Stimulated activated CD4-positive, alpha-beta T cell treated with anti-CD3 and anti-CD28 coated beads, Interleukin-1b, Interleukin-23, amount 100 ng/mL, for 4 hours (primary cell): ENCODE measurements at places on chromosomes 6 and 20.

- no peak for DNase-seq
Observed at GRCh38 chr6:89977808-89978748, 83.8 kb downstream of the GJA10 start.

DNA sequence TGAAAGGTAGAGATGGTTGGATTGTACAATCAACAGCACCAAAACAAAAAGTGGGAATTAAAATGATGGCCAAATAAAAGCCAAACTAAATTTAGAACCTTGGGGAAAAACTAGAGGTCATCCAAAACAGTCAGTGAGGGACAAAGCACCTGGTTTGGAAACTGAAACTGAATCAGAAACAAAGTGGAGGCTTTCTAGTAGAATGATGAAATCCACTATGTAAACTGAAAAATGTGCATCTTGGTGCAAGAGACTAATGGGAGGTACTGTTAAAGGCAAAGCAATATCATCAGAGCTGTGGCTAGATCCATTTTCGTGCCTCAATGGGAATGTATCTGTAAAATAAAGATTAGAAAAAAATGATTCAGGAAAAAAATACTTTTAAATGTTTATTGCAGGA lies 380.0 kb upstream of the GJE1 start:
- DNase-seq, result no peak

- no peak for DNase-seq
Observed at GRCh38 chr6:100078509-100078908, 84.5 kb upstream of the MCHR2 start.

GRCh38 chr6:95917034-95917433 lies 98.7 kb upstream of the FUT9 start:
- no peak for DNase-seq

- no peak for DNase-seq
Observed at GRCh38 chr6:148711833-148712654, 34.8 kb upstream of the UST start.

- DNase-seq, result peak; percentile 30
Observed at GRCh38 chr20:36461600-36462439, 79.5 kb upstream of the MYL9 start.

- no peak for DNase-seq
Observed at GRCh38 chr6:17964633-17965032, 22.8 kb downstream of the KIF13A start.

- no peak for DNase-seq
Observed at GRCh38 chr6:139378882-139379341, 4.5 kb upstream of the CITED2 start.

DNA sequence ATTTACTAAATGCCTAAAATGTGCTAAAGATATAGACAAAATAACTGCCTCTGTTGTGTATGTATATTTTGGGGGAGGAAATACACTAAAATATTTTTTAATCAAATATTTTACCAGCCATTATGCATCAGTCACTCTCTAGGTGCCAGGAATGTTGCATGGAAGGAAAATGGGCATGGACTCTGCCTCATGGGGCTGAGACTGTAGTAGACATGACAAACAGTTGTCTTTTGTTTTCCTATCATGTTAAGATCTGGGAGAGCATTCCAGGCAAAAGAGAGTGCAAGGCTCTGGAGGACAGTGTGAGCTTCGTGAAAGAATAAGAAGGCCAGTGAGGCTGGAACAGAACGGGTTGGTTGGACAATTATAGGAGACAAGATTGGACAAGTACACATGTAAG lies 26.5 kb downstream of the HLA-DOB start:
- DNase-seq, result no peak

DNA sequence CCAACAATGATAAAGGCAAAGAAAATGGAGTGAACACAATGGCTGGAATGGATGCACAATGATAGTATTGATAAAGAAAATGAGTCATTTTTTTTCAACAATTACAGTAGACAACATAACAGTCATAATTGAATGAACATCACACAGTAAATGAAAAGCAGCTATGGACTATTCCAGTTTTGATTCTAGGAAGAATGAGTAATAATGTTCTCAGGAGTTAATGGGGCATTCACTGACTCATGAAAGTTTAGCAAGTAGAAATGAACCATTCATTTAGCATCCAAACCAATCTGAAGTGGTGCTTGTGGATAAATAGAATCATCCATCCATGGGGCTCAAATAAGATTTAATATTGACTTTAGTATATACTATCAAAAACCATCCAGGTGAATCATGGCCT lies 1029.5 kb upstream of the GJE1 start:
- DNase-seq, result no peak

DNA sequence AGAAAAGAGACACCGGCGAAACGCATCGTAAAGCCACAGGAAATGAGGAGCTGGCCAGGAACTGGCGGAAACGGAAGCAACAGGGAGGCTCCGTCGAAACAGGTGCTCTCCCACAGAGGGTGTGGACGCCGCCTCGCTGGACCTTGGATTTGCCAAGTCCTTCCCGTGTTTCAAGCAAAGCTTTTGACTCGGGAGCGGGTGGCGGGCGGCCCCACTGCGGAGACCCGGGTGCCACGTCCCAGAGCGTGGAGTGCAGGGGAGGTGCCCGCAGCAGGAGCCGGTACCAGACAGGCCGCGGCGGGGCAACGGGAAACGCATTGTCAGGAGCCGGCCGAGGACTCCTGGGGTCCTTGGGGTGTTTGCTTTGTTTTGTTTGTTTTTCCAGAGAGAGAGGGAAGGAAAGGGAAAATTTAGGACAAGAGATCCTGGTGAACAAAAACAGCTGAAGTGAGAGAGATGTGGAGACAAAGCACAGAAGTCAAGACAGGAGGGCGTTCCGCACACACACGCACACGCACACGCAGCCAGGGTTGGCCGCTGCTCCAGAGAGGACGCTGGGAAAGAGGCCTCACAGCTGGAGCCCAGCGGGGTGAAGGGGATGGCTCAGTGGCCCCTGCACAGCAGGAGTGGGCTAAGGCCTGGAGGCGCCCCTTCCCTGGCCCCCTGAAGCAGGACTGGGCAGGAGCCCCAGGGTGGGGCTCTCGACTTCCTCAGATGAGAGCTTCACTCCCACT lies 50.9 kb upstream of the CHRNA4 start:
- no peak for DNase-seq

- DNase-seq, result no peak
Observed at GRCh38 chr6:10417681-10418104, 2.8 kb upstream of the TFAP2A start.

- no peak for DNase-seq
Observed at GRCh38 chr20:13424174-13424833, 203.2 kb downstream of the ISM1 start.

- no peak for DNase-seq
Observed at GRCh38 chr20:44087857-44088120, 99.2 kb downstream of the JPH2 start.

DNA sequence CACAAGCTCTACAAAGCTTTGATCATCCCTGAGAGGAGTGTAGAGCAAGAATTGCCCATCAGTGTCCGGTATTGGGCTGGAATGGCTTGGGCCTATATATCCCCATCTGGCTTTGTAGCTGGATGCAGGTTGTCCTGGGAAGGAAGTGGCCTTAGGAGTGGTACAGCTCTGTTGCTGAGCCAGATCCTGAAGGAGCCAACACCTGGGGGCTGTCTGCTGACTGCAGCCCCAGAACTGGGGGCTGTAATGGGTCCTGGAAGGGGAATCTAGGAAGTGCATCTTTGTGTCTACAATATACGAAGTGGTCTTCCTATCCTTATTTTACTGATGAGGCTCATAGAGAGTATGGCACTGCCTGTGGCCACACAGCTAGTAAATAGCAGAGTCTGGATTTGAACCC lies 145.9 kb downstream of the CDC5L start:
- no peak for DNase-seq

GRCh38 chr6:77324866-77325265 lies 138.4 kb downstream of the HTR1B start:
- no peak for DNase-seq

GRCh38 chr6:93523365-93523764 lies 104.0 kb upstream of the EPHA7 start:
- DNase-seq, result no peak

DNA sequence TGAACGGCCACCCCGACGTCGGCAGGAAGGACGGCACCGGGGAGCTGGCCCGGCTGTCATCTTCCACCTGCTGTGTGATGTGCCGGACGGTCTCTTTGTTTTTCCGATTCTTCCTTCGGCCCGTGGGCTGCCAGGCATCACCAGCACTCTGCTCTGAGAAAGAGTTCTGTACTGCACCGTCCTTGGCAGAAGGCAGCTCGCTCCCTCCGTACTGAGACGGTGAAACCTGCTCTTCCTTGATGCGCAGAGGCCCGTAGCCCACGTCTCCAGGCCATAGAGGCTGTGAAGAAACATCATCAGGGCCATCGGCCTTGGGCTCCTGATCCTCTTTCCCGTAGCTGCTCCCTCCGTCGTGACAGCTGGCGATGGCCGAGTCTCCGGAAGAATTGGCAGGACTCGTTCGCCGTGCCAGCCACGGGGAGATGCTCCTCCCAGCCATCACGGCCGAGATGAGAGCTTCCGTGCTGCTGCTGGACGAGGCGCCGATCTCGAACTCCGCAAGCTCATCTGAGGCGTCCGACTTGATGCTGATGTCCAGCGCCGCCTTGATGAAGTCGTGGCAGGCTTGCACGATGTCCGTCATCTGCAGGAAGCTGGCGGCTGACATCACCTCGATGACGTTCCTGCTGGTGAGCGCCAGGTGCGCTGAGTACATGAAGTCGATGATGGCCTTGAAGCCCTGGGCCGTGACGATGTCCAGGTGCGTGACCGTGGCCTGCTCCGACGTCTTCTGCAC lies 41.1 kb downstream of the ZBTB46 start:
- DNase-seq, result no peak

- DNase-seq, result no peak
Observed at GRCh38 chr20:44646641-44647274, 4.7 kb downstream of the ADA start.

DNA sequence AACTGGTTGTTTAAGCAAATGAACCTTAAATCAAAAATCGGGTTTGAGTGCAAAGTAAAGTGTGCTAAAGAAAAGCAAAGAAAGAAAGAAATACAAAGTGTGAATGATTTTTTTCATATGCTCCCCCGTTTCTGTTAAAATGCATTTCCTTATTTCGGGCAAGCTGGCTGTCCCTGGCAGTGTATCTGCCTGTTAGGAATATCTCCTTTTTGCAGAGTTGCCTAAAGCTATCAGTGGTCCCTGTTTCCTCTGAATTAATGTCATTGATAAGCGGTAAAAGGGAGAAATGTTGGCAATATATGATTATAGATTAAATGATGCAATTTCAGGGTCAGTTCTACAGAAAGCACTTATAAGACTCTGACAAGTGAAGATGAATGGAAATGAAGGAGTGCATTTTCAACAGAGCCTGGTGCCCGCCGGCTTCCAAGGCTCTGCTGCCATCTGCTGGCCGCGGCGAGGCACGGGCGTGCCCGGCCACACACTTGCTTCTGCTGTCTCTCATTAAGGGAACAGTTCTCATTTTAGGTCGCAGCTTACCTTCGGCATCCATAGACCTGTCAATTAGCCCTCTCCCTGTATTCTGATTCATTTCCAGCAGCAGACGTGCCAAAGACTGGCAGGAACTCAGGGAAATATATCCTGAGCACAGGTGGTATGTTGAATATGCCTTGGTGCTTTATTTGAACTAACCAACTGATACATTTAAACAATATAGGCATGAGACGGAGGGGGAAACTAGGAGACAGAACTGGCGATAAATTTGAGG lies 381.9 kb downstream of the C6orf118 start:
- peak; percentile 15 for DNase-seq

GRCh38 chr6:136093835-136094234 lies 156.3 kb downstream of the MTFR2 start:
- DNase-seq, result no peak

DNA sequence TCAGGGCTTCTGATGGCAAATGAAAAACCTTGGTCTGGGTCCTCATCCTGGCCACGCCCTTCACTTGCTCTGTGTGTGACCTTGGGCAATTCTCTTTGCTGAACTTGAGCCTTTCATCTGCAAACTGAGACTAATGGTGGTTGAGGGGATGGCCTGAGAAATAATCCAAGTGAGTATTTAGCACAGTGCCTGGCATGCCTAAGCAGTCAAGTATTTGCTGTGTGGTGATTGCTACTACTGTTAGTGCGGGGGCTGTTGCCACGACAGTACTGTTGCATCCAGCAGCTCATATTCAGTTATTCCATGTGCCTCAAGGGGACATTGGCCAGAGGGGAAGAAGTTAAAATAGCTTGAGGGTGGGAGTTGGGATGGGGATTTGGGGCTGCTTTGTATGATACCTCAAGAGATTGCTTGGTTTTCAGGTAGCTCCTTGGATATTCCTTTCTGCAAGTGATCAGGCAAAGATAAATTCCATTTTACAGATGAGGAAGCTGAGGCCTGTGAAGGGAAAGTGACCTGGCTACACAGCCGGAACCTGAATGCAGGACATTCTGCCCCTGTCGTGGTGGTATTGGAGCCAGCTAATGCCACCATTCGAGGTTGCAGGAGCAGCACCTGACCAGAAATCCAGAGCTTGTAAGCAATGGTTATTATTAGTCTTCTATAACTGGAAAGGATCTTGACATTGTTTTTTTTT lies 45.1 kb upstream of the EPB41L1 start:
- DNase-seq, result no peak

- no peak for DNase-seq
Observed at GRCh38 chr6:98215531-98215930, 618.8 kb upstream of the POU3F2 start.

GRCh38 chr20:4366076-4366475 lies 350.7 kb upstream of the RNF24 start:
- no peak for DNase-seq

DNA sequence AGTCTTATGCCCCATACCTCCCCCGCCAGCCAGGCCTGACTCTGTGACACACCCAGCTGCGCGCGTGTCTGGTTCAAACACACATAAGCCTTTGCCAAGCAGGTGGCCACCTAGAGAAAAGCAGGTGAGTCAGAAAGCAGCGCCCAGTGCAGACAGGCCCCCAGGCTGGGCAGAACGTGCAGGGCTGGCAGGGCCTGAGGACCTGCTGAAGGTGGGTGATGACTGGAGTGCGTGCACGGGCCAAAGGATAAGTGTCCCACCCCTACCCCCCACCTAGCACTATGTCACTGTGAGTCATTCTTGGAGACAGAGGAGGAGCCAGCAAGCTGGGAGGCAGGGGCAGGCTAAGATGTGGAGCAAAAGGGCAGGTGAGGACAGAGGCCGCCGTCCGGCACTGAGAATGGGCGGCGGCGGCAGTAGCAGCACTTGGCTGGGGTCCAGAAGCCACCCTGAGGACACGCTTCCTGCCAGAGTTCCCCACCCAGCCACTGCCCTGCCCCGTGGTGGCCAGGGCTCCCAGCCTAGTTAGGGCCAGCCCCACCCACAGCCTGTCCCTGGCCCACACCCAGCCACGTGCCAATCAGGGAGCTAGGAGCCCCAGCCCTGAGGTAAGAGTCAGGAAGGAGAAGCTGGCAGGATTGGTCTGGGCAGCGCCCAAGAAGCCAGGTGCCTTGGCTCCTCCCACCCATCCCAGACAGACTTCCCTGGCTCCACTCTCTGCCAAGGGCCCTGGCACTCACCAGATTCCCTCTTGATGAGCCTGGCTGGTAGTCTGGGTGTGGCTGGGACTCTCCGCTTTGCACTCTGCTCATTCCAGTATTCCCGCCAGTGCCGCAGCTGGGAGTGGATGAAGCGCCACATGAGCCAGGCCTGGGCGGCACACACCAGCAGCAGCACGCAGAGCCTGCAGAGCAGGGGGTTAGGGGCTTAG lies 72.7 kb downstream of the TRAM2 start:
- no peak for DNase-seq

GRCh38 chr6:33314515-33314942 lies 651 bp upstream of the TAPBP start:
- peak; percentile 53 for DNase-seq

GRCh38 chr6:24961852-24962251 lies 26.1 kb upstream of the RIPOR2 start:
- no peak for DNase-seq
